ENCODE measurements at places on chromosomes 12 and 14.

GRCh38 chr12:15289192-15289591, 33.1 kb upstream of the PTPRO start:
- DNase-seq = no peak

DNA sequence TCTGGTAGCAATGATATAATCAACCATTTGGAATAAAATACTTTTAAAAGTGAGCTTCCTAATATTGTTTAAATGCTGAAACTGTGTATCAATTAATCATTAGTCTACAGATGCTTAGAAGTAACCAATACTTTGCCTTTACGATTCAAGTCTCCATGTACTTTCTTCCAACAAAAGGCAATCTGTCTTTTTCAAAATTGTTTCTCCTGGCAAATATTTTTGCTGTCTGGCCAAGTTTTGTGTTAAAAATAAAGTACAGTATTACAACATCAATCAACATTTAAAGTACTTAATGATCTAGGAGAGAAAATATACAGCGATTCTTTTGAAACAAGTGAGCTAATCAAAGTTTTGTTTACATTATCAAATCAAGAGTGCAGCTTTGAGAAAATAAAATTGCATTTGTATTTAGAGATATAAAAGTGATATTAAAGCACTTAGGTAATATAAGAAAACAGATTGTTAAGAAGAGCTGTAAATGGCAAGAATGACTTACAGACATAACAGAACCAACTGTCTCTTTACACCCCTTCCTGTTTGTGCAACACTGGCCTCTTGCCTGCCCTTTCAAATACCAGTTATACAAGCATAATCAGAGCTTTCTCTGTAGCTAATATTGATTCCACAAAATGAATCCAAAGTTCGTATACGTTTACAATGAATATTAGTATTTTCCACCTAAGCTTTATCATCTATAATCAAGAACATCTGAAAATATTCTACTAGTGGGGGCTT, 38.2 kb upstream of the FBLN5 start:
- DNase-seq = no peak

DNA sequence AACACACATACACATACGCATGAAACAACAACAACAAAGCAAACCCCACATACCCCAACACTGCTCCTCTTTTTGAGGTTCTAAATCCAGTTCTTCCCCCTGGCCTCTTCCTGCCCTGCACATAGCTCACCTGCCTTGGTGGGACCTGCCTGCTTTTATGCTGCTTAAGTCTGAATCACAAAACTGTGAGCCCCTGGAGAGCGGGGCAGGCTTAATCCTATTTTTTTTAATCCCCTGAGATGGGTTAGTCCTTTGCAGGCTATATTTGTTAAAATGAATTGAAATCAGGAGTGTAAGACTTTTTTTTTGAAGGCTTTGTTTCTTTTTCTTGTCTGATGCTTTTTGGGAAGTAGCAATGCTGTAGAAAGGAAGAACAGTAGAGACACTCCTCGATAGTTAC, 84.6 kb upstream of the MAX start:
- DNase-seq = no peak

- no peak for DNase-seq
These were observed 1122.6 kb downstream of the FLRT2 start for GRCh38 chr14:86652526-86652925.

- DNase-seq = no peak
These were observed 137.3 kb downstream of the WIF1 start for GRCh38 chr12:64983771-64984278.

- DNase-seq = no peak
These were observed 21.1 kb downstream of the CHGA start for GRCh38 chr14:92943855-92944570.

DNA sequence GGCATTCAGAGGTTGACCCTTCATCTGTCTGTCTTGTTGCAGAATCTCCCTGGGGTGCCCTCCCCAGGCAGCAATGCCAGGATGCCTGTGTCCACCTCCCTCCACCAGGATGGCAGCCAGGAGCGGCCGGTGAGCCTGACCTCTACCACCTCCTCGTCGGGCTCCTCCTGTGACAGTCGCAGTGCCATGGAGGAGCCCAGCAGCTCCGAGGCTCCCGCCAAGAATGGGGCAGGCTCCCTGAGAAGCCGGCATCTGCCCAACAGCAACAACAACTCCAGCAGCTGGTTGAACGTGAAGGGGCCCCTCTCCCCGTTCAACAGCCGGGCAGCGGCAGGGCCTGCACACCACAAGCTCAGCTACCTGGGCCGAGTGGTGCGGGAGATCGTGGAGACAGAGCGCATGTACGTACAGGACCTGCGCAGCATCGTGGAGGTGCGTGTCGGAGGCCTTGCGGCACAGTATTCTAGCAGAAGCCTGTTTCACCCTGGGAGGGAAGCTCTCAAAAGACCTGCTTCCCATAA, 23.4 kb downstream of the PLEKHG3 start:
- no peak for DNase-seq

- no peak for DNase-seq
These were observed 67.8 kb downstream of the HMGA2 start for GRCh38 chr12:65891987-65892481.
